NCI-H748 treated with DMSO at 0.1 percent for 48 hours (cell line): ENCODE measurements at places on chromosomes 12 and 14.

DNA sequence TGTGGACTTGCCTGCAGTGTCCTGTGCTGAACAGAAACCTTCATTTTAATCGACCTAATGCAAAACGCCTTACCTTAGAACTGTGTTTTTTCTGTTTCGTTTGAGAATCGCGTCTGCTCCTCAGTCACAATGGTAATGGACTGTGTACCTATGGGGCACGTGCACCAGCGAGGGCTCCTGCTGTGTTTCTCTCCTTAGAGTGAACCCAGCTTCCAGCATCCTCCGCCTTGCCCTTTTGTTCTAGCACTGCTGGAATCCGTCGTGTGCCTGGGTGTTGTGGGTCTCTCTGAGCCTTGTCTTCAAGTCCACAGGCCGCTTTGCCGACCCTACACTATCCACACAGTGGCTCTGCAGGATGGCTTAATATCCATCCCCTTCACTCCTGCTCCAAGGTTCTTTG, 3.6 kb downstream of the AMN start:
- DNase-seq: no peak

- no peak for DNase-seq
These were observed 21.4 kb upstream of the TMEM106C start for GRCh38 chr12:47941871-47942613.

GRCh38 chr14:26204366-26204727, 393.5 kb downstream of the NOVA1 start:
- DNase-seq: no peak

DNA sequence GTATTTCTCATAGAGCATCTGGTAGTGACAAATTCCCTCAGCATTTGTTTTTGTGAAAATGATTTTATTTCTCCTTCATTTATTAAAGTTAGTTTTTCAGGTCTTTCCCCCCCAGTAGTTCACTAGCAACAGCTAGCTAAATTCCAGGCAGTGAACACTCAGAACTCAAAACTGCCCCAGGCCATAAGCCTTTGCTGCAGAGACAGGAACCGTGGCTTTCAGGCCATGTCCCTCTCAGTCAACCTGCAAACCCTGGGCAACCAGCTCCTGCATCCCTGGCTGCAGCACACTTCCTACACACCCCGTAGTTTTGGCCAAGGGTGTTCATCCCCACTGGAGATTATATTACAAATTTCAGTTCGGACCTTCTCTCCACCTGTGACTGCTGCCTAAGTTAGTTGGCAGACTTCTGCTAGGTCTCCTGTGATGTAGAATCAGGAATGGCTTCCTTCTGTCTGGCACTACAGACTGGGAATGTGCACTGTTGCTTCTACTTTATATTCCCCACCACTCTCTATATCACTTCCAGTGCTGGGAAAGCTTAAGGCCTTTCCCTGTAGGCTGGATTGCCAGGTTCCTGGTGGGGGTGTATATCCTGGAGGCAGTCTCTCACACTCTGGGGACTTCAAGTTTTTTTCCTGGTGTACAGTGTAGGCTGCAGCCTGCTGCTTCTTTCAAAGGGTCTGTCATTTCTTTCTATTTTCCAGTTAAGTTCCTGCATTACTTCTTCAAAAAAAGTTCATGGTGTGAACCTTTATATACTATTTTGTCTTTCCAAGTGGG, 924.4 kb upstream of the LRFN5 start:
- DNase-seq: no peak

- no peak for DNase-seq
These were observed 30.3 kb downstream of the HMGA2 start for GRCh38 chr12:65854629-65855028.

DNA sequence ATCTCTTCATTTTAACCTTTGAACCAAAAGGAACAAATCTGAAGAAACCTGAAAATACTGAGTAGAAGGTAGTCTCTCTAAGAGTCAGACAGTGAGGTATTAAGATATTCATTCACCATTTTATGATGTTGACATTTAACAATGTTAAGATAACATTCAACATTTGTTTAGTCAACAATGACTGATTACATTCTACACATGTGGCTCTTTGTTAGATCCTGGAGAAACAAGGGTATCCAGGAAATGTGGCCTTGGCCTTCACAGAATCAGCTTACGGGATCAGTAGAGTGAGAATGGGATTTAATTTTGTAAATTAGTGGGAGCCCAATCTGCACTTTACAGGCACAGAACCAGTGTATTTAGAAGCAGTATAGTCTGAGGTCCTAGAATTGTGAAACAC, 355.5 kb downstream of the KCNH5 start:
- peak; percentile 59 for DNase-seq

DNA sequence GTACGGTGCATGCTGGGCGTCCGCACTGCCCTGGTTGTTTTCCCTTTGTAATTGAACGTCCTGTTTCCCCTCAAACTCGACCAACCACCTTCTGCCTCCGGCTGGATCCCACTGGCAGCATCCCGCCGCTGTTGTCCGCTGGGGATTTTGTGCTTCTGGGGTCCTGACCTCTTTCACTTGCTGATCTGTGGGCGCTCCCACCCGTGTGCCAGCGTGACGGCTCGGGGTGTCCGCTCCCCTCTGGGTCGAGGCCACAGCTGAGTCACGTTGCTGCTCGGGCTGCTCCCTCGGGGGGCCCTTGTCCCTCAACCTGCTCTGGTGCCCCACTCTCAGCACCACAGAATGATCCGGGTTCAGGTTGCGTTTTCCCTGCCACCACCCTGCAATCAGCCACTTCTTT, 8.0 kb downstream of the PGAM5 start:
- DNase-seq: no peak

DNA sequence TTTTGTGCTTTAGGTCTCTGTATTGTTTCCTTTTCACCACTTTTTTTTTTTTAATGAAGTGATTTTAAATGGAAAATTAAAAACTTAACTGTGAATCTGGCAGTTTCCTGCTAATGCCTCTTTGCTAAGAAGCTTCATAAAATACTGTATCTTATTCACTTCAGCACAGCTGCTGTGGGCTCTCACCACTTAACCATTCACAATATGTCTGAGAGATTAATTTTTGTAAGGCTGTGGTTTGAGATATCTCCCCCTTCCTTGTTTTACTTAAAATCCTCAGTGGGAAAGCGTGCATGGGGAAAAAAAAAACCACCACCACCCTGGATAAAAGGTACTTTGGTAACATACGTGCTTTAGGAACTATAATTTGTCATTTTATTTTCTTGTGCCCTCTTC, 115.9 kb downstream of the ETV6 start:
- DNase-seq: no peak

GRCh38 chr12:104682790-104683279, 226.1 kb downstream of the CHST11 start:
- no peak for DNase-seq

DNA sequence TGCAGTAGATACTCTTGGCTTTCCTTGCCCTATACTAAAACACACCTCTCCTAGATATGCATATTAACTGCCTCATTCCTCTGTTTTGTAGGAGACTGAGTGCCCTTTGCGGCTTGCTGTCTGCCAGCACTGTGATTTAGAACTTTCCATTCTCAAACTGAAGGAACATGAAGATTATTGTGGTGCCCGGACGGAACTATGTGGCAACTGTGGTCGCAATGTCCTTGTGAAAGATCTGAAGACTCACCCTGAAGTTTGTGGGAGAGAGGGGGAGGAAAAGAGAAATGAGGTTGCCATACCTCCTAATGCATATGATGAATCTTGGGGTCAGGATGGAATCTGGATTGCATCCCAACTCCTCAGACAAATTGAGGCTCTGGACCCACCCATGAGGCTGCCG, 15.4 kb downstream of the TRAFD1 start:
- no peak for DNase-seq

DNA sequence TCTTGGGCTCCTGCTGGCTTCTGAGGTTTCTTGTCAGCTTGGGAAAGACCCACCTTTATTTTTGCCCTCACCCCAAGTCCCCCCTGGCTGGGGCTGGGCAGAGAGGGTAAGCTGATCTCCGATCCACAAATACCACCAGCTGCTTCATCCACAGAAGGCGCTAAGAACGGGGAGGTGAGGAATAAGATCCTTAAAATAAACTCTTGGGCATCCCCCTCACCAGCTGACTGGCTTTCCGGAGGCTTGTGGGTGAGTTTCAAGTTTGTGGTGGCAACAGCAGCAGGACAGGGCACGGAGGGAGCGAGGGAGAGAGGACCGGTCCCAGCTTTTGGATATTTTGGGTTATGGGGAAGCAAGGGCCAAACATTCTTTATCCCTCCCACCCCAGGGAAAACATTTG, 20.8 kb upstream of the HSPB8 start:
- DNase-seq: no peak

- no peak for DNase-seq
These were observed 9.5 kb downstream of the BATF start for GRCh38 chr14:75531660-75532317.

GRCh38 chr12:101076921-101077320, 133.1 kb downstream of the SLC5A8 start:
- no peak for DNase-seq

DNA sequence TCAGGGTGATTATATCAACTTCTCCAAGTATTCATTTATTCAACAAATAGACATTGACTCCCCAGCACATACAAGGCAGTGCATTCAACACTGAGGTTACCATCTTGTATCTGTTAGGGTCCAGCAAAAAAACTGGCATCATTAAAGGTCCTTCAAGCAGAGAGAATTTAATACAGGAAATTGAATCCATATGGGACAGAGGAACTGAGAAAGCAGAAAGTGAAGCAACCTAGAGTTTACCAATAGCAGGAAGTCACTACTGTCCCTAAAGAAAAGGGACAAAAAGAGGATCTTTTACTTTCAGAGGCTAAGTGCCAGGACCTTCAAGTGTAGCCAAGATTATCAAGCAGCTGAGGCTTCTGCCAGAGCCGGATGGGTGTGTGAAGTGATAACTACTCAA, 237.8 kb upstream of the TBX3 start:
- no peak for DNase-seq

DNA sequence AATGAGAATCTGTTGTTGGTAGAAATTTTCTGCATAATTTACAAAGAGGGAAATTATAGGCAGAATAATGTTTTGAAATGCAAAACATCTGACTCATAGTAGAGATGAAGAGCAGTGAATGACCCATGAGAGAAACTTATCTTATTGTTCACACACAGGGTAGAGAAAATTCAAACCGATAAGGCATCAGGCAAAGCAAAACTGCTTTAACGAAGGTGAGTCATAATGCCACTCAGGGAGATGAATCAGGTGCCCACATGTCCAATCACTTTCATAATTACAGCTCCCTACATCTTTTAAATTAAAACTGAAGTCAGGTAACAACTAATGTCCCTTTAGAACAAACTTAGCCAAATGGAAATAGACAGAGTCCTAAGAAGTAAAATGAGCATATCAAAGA, 265.6 kb upstream of the GARIN6 start:
- no peak for DNase-seq

GRCh38 chr14:72714094-72714493, 179.8 kb downstream of the DPF3 start:
- DNase-seq: no peak

DNA sequence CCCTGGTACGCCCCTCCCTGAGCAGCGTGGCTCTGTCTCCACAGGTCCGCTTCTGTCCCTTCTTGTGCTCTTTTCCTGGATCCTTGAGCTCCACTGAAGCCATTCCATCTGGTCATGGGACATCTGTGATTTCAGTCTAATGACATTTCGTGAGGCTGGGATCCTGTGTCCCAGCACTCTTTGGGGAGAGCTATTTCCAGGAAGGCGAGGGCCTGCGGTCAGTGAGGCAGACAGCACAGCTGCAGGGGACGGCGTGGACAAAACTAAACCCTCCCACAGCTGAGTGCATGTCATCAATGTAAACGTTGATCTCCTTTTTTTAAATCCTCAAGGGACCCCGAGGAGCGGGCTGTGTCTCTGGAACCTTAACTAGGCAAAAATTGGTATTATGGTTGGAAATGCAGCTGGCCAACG, 127.7 kb downstream of the DACT1 start:
- DNase-seq: no peak

DNA sequence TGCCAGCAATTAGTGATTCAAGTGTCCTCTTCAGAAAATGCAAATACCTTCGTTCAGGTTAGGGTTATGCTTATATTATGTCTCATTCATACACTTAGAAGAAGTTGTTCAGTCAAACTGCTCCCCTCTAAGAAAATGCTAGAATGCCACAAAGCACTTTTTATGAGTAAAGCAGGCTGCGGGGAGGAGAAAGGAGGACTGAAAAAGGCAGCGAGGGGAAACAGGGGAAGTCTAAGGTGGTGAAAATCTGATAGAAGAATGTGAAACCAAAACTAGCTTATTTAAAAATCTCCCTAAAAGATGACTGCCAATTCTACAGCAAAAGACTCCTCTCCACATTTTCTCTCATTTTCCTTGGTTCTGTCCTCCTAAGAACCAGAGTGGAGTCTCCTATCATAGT, 70.1 kb downstream of the PRKD1 start:
- no peak for DNase-seq

DNA sequence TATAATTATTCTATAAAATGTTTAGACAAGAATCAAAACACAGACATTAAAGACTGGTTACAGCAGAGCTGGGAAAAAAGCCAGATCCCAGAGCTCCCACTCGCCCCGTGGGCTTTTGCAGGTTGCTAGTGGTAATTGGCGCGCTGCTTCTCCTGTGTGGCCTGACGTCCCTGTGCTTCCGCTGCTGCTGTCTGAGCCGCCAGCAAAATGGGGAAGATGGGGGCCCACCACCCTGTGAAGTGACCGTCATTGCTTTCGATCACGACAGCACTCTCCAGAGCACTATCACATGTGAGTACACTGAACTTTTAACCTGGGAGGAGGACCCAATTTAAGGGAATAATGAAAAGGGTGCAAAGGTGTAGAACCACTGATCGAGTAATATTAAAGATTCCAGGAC, 7.5 kb downstream of the TMEM52B start:
- DNase-seq: no peak

- DNase-seq: no peak
These were observed 36.7 kb upstream of the RIMBP2 start for GRCh38 chr12:130752692-130753230.

DNA sequence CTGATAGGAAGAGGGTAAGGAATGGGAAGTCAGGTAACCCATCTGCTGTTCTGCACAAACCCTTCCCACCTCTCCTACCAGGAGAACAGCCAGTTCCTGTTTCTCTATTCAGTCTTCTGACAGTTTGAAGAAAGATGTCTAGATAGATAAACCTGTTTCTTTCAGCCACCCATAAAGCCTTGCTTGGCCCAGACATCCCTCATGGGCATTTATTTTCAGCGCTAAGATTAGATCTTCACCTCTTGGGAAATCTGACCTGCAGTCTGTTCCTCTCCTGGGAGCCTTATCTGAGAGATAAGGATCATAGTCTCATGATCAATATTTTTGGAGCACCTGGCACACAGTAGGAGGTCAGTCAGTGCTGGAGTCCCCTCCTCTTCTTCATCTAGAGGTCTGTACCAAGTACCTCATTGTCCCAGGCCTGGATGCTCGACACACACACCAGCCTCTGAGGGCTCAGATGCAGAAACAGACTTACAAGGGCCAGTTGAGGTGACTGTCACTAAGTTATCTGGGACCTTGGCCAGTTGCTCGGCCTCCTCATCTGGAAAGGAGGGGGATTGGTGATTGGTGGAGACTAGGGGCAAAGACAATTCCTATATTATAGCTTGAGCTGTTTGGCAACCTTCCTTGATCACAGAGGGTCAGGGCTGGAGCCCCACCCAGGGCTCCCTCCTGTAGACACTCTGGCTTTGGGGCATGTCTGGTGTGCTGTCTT, 18.2 kb downstream of the ACVRL1 start:
- DNase-seq: no peak

- no peak for DNase-seq
These were observed 41.5 kb upstream of the GNG2 start for GRCh38 chr14:51818748-51819380.

GRCh38 chr12:116427200-116427930, 131.8 kb upstream of the MAP1LC3B2 start:
- no peak for DNase-seq
